DMS79 treated with DMSO at 0.1 percent for 48 hours (cell line): ENCODE measurements at places on chromosomes 11 and 22.

DNA sequence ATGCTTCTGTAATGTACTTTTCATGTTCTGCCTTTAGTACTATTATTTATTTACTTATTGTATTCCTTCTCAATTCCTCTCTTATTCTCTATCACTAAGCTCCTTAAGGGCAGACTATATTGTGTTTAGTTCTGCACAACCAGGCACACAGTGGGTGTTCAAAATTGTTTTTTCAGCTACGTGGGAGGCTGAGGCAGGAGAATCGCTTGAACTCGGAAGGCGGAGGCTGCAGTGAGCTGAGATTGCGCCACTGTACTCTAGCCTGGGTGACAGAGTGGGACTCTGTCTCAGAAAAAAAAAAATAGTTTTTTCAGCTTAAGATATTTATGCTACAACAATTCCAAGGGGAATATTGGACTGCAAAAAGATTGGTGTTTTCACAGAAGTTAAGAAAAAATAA is 17.4 kb upstream of the DDX17 start:
- no peak for DNase-seq

- DNase-seq: no peak
These were observed 429 bp downstream of the VEGFB start for GRCh38 chr11:64234647-64235379.

GRCh38 chr11:74321487-74322188 is 10.2 kb upstream of the P4HA3 start:
- DNase-seq: no peak

DNA sequence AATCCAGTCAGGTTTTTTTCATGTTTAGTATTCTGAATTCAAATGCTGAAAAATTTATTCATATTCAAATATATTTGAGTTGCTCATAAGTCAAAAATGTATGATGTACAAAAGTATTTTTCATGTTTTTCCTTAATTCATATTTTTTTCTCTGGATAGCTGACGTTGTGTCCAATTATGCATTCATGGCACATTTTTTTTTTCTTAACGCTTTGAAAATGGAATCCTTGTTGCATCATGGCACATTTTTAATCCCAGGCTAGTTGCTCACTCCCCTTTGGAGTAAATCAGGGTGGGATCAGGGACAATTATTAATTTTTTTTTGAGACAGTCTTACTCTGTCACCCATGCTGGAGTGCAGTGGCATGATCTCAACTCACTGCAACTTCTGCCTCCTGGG is 14.1 kb downstream of the BIRC3 start:
- DNase-seq: no peak

- DNase-seq: no peak
These were observed 29.2 kb downstream of the PDGFD start for GRCh38 chr11:104134745-104135144.

DNA sequence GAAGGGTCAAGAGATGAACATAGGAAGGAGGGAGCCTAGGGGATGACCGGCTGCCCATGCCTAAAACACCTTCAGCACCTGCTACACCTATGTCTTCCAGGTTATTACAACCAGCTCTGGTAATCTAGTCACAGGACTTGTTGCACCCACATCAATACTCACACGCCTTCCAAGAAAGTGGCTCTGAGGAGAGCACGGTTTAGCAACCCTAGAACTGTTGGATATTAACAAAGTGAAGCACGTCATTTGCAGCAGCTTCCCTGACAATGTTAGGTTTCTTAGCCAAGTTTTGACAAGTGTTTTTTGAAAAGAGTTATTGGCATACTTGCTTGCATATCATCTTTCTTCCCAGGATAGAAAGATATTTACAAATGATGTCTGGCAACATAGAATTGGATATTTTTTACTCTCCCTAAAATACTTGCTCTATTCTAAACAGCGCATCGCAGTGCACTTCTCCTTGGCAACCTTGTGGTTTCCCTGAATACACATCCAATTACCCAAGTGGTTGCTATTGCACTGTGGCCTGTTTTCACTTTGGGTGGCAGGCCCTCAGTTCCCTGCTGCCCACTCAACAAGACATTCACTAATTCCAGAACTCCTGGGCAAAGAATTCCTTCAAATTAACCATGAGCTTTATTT is 94.3 kb upstream of the ARHGAP42 start:
- DNase-seq: no peak

- DNase-seq: no peak
These were observed 940.4 kb downstream of the DLG2 start for GRCh38 chr11:84686716-84687115.

- DNase-seq: no peak
These were observed 11.1 kb downstream of the POLR3H start for GRCh38 chr22:41532908-41533825.

GRCh38 chr11:131982154-131982553 is 611.7 kb downstream of the NTM start:
- DNase-seq: no peak

GRCh38 chr11:58024601-58025091 is 965 bp downstream of the OR9Q1 start:
- no peak for DNase-seq

- DNase-seq: no peak
These were observed 96.5 kb downstream of the LUZP2 start for GRCh38 chr11:24593332-24593731.

- DNase-seq: peak; percentile 45
These were observed 547 bp downstream of the UVRAG start for GRCh38 chr11:75815345-75816168.

GRCh38 chr11:27926486-27926885 is 181.5 kb downstream of the KIF18A start:
- DNase-seq: no peak

GRCh38 chr22:50271519-50271970 is 1.4 kb upstream of the MAPK11 start:
- peak; percentile 22 for DNase-seq

GRCh38 chr11:35214792-35215193 is 75.8 kb downstream of the CD44 start:
- no peak for DNase-seq

DNA sequence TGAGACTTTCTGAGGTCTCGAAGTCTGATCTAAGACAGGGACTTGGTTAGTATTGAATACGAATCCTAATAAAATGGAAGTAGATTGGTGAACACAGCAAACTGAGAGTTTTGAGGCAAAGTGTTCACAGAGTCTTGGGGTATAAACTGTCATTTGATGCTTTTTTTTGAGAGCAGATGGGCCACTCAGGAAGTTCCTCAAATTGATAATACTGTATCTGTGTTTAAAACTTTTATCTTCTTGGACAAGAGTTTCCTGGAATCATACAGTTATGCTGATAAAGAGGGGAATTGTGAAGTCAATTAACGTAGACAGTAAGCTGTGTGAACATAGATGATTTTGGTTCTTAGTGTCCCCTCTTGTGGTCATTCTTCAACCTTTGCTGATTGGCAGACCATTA is 80.0 kb upstream of the CLPB start:
- no peak for DNase-seq

DNA sequence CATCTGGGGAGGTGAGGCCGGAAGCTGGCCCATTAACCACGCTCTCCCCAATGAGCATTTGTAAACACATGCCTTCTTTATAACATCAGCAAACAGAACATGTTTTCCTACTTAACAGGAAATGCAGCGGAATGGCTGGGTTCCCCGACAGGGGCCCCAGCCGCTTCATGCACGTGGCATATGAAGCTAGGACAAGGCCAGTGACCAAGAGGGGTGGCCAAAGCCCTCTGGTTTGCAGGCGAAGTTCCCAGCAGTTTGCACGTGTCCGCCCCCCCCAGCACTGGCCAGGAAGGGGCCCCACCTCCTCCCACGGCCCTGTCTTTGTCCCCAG is 38.7 kb upstream of the LINC01488 start:
- DNase-seq: no peak

DNA sequence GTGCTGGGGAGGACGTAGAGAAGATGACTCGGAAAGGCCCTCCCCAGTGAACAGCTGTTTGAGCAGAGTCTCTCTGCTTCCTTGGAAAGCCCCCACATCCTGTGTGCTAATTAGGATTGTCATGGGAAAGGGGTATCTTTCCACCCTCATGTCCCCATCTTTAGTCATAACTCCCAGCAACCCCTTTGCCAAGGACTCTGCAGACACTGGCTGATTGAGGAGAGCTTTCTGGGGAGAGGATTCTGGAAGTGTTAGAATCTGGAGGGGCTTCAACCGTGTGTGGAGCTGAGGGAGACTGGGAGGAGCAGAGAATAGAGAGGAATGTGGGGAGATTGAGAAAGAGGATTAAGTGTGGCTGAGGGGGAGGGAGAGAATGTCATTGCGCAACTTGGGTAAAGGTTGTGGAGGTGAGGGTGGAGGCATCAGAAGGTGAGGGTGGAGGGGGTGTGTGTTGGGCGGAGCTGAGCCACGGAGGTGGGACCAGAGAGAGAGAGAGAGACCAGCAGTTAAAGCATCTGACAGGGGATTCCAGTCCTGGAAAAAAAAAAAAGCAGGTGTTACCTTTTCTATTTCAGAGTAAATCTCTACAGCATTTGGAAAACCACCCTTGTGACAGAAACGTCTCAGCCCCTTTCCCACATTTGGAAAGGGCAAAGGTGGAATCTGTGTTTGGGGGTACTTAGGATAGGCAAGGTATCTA is 2.2 kb downstream of the DTX4 start:
- DNase-seq: no peak

DNA sequence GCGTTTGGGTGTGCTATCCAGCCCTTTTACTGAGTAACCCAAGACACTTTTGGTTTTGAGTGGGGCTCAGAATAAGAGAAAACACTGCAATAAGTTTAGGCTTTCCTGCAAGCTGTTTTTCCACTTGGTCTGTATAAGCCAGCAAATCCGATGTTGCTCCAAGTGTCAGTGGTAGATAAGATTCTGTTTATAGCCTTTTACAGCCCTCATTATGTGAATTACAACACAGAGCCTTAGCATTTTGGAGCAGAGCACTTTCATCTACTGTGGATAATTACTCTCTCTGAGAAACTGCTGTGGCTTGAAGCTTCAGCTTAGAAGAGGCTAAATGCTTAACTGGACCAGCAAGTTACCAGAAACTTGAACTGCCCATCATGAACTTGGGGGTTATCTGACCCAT is 601.1 kb downstream of the JRKL start:
- DNase-seq: no peak

DNA sequence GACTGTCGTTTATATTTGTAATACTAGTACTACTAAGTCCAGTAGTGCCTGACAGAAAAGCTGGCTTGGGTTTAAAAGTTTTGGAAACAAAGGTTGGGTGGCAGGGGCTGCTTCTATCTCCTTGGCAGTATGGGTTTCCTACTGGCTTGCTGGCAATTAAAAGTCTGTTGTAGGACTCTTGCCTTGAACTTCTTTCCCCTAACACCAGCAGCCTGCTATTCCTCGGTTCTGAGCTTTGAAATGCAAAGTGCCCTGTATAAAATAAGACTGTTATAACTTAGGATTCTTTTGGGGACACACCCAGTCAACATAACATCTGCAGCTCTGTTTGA is 1.3 kb downstream of the RNF169 start:
- no peak for DNase-seq

DNA sequence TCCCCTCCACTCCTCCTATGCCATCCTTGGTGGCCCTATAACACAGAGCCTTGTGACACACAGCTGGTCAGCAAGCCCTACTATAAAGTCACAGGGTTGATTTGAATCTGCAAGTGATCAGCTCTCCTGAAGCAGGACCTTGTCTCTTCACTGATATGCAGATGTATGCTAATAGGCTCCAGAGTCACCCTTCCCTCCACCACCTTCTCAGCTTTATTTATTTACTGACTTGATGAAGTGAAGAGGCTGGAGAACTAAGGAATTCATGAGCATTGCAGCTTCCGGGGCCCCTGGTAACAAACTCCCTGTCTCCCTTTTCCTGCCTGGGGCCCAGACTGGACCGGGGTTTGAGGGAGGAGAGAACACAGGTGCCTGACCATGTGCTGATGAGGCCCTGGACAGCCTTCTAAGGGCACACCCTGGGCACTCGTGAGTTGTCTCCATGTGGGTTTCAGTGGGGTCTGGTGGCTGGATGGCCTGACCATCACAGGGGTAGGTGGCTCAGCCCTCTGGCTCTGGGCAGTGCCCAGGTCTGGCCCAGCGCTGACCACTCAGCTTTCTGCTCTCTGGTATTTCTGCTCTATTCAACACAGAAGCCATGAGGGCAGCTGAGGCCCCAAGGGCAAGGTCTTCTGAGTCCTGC is 307.5 kb downstream of the NTM start:
- DNase-seq: no peak

DNA sequence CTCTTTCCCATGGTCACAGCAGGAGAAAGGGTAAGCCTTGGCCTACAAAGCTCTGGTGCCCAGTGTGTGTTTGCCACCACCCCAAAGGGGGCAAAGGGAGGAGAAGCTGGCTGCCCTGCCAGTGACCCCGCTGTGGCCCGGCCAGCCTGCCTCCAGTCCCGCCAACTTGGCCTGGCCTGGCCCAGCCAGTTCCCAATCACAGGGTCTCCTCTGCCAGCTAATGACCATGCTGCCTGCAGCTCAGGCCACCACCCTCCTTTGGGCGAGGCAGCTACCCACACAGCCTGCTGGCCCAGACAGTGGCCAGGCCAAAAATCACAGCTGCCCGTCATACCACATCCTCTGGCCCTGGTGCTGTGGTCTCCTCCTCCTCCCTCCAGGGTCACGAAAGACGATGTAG is 5.1 kb downstream of the GDPD5 start:
- no peak for DNase-seq

GRCh38 chr11:46347637-46348311 is 511 bp downstream of the DGKZ start:
- DNase-seq: no peak

GRCh38 chr11:117830072-117830471 is 5.5 kb upstream of the FXYD2 start:
- no peak for DNase-seq

DNA sequence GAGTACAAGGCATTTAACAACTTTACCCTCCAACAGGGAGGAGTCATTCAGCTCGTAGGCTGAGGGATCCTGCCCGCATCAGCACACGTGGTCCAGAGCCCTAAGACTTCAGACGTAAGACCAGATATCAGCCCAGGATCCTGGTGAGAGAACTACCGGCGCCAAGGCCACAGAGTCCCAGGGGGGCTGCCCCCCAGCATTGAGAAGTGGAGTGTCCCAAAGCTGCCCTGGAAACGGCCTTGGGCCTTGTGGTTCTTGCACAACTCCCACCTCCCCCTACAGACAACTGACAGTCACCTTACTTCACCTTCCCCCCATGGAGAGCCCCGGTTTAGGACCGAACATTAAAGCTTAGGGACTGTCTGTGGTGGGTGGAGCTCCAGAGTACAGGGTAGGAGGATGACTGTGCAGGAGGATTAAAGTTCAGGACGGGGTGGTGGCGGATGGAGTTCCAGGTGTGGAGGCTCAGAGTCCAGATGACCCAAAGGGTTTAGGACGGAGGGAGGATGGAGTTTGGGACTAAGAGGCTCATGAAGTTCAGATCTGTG is 1.0 kb downstream of the C11orf91 start:
- DNase-seq: no peak

- no peak for DNase-seq
These were observed 2.3 kb downstream of the FRMD8 start for GRCh38 chr11:65388731-65389130.
